Fibroblast of upper back skin (primary cell): ENCODE measurements at places on chromosomes 12 and 14.

GRCh38 chr12:83318386-83319098, 631.8 kb downstream of the TMTC2 start:
- DNase-seq, result peak; percentile 77

DNA sequence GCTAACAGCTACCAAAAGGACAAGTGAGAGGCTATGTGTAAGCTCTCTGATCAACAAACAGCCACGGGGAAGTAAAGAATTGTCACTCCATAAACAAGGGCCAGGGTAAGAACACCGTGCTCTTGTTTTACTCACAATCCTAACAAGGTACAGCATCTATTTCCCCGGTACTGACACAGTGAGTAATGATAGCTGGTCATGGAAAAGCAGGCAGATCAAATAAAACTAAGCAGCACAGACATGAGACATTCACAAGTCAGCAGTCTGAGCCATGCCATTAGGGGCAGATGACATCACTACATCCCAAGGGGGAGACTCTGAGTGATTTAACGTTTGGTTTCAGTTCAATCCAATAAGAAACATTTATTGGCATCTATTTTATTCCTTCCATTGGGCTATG, 54.4 kb downstream of the ARL6IP4 start:
- DNase-seq, result peak; percentile 69

DNA sequence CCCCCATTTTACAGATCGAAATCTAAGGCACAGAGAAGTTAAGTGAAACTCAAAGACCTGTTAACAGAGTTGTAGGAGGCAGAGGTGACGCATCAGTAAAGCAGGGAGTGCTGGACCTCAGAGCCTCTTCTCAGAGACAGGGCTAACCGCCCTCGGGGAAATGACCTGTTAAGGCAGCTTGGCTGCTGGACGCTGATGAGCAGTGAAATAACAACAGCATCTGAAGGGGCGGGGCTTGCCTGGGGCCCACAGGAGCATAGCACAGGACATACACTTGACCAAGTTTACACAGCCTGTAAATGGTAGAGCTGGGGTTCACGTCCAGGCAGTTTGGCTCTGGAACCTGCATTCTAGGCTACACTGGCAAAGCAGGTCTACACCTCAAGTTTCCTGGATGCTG, 39.3 kb downstream of the LRTM2 start:
- no peak for DNase-seq

DNA sequence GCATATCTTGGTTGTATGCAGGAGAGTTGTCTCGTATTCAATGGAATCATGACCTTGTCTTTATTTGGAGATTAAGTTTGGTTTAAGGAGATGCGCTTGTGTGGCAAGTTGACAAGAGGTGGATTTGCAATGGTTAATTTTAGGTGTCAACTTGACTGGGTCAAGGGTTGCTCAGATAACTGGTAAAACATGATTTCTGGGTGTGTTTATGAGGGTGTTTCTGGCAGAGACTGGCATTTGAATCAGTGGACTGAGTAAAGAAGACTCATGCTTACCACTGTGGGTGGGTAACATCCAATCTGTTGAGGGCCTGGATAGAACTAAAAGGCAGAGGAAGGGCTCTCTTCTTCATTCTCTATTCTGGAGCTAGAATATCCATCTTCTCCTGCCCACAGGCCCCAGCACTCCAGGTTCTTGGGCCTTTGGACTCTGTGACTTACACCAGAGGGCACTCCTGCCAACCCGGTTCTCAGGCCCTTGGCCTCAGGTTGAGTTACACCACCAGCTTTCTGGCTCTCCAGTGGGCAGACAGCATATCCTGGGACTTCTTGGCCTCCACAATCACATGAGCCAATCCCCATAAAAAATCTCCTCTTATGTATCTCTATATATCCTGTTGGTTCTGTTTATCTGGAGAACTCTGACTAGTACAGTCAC, 141.5 kb upstream of the ARID2 start:
- no peak for DNase-seq

GRCh38 chr14:55410876-55411275, 754 bp downstream of the ATG14 start:
- DNase-seq, result no peak

GRCh38 chr12:79155683-79156082, 291.1 kb downstream of the SYT1 start:
- peak; percentile 6 for DNase-seq

- no peak for DNase-seq
These were observed 2.0 kb upstream of the MDM1 start for GRCh38 chr12:68334132-68334531.

DNA sequence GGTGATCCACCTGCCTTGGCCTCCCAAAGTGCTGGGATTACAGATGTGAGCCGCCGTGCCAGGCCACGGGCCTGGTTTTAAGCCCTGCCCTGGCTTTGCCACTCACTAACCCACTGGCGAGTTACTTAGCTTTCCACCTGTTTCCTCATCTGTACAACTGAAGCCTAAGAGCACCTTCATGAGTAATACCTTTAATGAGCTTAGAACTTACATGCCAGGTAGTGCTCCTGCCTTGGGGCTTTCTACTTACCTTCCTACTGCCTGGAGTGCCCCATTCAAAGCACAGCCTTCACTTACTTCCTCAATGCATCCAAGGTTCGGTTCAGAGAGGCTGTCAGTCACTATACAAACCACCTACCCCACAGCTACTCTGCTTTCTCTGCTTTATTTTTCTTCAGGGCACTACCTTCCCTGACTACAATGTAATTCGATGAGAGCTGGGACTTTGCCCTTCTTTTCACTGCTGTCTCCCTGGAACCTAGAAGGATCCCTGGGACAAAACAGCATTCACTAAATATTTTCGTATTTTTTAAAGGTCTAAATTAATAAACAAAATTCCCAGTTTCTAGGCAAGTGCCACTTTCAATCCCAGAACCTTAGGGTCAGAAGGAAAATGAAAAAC, 13.8 kb downstream of the ZCCHC8 start:
- no peak for DNase-seq

- peak; percentile 55 for DNase-seq
These were observed 27.1 kb upstream of the LUM start for GRCh38 chr12:91138337-91138920.

- DNase-seq, result no peak
These were observed 12.0 kb upstream of the RNU6-7 start for GRCh38 chr14:32189811-32190210.

- DNase-seq, result no peak
These were observed 59.9 kb downstream of the TRAFD1 start for GRCh38 chr12:112185093-112185923.

GRCh38 chr12:52907092-52907810, 2.4 kb upstream of the KRT8 start:
- DNase-seq, result peak; percentile 39

DNA sequence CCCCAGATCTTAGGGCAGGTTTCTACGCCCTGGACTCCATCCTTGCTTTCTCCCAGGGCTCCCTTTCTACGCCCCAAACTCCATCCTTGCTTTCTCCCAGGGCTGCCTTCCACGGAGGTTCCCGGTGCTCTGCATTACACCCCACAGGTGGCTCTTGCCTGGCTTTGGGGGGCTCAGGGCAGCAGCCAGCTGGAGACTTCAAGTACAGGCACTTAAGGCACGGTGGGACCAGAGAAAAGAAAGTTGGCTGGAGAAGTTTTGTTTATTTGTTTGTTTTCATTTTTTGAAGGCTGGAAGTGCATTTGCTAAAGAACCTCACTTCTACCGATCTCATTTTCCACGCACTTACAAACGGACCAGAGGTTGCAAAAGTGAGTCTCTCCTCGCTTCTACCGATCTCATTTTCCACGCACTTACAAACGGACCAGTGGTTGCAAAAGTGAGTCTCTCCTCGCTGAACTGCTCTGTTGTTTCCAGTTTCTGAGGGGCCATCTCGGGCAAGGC, 103.8 kb upstream of the MED13L start:
- DNase-seq, result no peak

DNA sequence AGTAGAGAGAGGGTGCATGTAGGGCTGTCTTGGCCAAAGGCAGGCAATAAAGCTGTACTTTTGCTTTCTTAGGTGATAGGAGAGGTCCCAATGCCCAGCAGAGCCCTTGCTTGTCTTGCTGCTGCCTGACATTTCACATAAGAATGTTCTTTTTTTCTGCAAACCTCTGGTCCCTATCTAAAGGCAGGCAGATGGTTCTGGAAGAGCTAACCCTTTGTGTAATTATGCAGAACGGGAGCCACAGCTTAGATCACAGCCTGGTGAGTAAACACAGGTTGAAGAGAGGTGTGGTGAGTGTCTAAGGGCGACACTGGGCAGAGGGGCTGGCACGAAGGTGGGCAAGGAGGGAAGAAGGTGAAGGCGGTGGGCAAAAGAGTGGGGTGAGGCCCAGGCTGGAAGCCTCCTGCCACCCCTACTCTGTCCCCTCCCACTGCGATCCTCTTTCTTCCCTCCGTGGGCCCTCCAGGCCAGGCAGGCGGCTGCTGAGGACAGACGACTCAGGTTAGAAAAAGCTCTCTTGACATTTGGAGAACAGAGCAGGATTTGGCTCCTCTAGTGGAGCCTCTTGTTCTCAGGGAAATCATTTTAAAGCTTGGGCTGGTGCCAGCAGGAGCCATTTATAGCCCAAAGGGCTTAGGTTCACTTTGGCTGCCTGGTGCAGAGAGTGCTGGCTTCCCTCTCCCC, 42.8 kb downstream of the PRMT8 start:
- DNase-seq, result peak; percentile 8

GRCh38 chr12:91272461-91273063, 89.9 kb upstream of the DCN start:
- no peak for DNase-seq

DNA sequence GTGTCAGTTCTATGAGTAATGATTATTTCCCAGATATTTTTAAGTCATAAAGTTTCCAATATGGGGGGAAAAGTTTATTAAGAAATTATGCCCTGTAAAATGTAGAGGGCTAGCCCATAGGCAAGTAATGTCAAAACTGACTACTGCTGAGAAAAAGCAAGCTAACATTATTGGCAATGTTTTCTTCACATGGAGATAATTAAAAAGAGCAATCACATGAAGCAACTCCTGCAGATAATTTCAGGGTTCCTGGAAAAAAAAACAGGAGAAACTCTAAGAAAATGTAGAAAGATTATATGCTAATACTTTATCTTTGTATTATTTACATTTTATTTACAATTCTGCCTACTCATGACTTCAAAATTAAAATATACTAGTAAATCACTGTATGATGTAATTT, 39.8 kb downstream of the PPP1R12A start:
- no peak for DNase-seq

- no peak for DNase-seq
These were observed 722 bp downstream of the TMED8 start for GRCh38 chr14:77375973-77376770.

GRCh38 chr12:34342048-34342447, 319.8 kb downstream of the ALG10 start:
- no peak for DNase-seq

- peak; percentile 34 for DNase-seq
These were observed 157.2 kb downstream of the PAX9 start for GRCh38 chr14:36818794-36819384.

DNA sequence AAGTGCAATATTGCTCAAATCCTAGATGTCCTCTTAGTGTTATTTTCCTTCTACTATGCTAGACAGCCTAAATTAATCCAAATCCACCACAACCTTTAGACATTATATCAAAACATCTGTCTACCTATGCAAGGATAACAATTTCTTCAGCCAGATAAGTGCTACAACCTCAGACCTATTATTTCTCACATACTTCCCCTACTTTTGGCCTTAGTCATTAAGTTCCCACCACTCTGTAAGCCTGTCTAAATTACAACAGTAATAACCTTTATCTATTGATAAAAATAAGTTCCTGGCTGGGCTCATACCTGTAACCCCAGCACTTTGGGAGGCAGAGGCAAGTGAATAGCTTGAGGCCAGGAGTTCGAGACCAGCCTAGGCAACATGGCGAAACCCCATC, 74.0 kb downstream of the KIF21A start:
- DNase-seq, result no peak

DNA sequence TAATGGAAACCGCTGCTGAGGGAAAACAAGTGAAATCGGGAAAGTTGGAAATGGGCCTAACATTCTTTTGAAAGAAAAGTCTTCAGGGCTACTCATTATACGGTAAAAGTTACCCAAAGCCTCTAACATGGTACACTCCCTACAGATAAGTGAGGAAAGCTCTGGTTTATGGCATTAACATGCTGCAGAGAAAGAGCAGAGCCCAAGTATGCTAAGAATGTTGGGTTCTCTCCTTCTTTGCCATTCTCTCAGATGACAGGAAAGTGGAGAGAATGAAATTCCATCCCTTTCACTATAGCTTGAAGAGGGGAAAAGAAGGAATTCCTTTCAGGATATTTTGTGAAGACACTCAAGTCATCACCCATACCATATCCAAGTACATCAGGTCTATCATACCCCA, 348.0 kb downstream of the SEC23A start:
- DNase-seq, result peak; percentile 25

- DNase-seq, result no peak
These were observed 55.5 kb upstream of the SRSF5 start for GRCh38 chr14:69711477-69711876.

DNA sequence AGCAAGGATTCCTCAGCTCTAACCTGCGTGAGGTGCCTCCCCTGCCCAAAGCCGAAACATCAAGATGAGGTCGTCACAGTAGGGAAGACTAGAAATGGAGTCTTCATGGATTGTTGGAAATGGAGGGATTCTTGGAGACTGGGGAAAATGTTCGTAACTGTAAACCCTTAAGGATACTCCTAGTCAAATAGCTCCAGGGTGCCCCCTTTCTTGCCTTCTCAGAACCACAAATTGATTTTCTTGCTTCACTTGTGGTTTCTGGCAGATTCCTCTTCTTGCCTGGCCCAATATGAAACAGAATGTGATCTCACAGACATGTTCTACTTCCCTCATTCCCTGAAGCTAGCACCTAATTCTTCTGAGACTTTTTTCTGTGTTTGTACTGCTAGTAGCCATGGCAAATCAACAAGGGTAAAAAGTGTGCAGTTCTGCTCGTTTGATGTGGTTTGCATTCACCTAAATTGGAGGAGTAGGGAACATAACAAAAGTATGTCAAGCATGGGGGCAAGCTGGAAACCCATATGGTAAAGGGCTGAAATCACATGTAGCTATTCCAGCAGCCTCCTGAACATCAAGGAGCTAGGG, 332.0 kb downstream of the PAWR start:
- no peak for DNase-seq

- no peak for DNase-seq
These were observed 18.5 kb upstream of the P2RX7 start for GRCh38 chr12:121114019-121114639.

GRCh38 chr14:77585385-77585784, 31.1 kb downstream of the SPTLC2 start:
- DNase-seq, result no peak
